CD4-positive, alpha-beta T cell treated with Interleukin-15 for 1 hour (primary cell): ENCODE measurements at places on chromosomes 11 and 22.

DNA sequence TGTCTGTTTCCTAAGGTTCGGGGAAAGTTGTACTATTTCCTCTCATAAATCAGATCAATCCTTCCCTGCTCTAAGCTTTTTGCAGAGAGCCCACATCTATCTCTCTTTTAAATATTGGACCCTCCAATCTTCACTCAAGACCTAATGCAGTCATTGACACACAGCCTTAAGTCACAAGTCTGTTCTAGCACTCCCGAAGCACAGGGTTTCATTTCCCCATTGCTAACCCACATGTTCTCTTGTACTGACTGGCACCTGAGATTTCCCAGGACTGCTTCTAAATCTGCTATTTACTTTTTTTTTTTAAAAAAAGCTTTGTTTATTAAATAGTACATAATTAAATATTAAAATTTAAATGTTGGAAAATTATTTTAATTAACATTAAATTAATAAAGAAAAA lies 674.7 kb downstream of the TBC1D22A start:
- DNase-seq: no peak

DNA sequence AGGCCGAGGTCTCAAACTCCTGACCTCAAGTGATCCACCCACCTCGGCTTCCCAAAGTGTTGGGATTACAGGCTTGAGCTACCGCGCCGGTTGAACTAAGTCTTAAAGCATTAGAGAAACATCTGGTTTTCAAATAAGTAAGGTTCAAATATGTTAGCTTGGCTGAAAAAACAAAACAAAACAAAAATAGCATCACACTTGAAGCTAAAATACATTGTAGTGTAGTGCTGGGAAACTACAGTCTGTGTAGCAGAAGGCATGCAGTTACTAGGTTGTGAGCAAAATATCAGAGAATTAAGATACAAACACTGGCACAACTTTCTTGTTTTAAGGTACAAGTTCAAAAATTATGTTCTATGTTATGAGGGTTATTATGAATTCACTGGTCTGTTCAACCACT lies 224.8 kb upstream of the CHORDC1 start:
- DNase-seq: no peak

DNA sequence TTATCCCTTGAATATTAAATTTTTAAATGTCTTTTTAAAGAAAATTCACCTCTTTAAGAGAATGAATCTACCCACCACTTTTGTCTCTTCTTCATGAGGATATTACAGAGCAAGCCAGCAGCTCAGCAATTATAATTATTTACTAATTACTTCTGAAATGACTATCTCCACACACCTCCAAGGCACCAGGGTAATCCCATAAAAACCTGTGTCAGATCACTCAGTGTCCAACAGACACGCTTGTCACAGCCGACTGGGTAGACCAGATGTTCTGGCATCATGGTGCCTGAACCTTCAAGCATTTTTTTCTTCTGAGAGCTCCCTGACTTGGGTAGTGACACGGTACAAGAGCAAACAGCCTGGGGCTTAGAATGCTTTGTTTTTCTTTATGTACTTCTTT lies 61.4 kb downstream of the EFCAB6 start:
- no peak for DNase-seq

- DNase-seq: no peak
These were observed 89.3 kb downstream of the RDX start for GRCh38 chr11:110207123-110207522.

GRCh38 chr11:68683121-68683520 lies 1.2 kb upstream of the GAL start:
- no peak for DNase-seq

GRCh38 chr11:134642206-134642605 lies 230.2 kb upstream of the B3GAT1 start:
- no peak for DNase-seq

DNA sequence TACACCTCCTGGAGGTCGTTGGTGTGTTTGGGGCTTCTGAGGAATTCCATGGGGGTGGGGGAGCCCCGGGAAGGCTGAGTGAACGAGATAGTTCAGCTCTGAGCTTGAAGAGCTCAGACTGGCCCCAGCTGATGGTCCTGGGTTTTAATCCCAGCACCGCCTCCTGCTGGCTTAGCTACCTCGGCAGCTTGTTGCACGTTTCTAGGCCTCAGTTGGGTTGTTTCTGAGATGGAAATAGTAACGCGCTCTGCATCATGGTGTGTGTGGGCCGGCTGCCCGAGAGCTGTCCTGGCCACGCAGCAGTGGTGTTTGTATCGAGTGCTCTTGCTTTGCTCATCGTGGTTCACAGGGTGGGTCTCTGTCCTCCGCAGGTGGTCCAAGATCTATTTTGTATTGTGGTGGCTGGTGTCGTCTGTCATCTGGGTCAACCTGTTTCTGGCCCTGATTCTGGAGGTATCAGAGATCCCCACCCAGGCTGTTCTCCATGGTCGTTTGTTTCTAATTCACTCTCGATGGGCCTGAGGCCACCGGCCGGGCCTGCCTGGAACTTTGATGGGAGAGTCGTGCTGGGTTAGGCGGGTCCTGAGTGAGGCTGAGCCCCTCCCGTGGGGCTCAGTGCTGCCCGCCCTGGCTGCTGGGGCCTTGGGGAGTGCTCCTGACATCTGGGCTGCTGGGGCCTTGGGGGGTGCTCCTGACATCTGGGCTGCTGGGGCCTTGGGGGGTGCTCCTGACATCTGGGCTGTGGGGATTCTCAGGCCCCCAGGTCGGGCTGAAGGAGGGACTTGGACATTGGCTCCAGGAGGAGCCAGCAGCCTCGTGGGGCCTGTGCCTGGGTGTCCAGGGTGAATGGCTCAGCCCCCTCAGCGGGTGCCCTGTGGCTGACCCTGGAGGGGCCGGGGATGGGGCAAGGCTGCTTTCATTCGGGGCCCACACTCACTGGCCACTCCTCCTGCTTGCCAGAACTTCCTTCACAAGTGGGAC lies 37.7 kb downstream of the TPCN2 start:
- no peak for DNase-seq

GRCh38 chr11:78354408-78355308 lies 63.0 kb downstream of the GAB2 start:
- DNase-seq: no peak

DNA sequence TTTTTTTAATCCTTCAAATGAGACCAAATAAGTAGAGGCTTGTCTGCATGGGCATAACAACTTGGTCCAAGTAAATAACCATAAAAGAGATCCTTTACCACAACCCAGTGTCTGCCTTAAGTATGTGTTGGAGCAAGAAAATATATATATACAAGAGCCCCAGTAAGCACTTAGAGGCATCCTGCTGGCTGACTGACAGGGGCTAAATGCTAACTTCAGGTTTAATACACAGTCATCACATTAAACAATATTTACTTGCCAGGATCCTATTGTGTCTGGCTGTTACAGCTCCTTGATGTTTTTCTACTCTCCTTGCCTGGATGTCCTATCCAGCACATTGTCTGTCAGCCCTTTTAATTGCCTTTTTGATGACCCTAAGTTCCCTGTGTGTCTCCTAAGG lies 37.5 kb upstream of the MMP20 start:
- DNase-seq: no peak

DNA sequence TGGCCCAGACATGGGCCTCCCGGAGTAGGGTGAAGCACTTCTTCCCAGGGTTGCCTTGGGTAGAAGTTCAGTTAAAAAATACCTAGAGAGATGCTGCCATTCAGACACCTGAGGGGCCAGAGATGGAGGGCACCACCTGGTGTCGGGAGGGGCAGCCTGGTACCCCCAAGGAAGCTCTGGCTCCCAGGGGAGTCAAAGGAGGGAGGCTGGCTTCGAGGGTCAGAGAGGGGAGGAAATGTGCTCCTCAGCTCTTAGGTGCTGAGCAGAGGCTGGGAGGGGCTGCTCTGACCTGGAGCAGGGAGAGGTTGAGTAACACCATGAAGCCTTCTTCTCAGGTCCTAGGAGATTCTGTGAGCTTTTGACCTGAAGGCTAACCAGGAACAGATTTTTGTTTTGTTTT lies 1.1 kb downstream of the USP35 start:
- no peak for DNase-seq

DNA sequence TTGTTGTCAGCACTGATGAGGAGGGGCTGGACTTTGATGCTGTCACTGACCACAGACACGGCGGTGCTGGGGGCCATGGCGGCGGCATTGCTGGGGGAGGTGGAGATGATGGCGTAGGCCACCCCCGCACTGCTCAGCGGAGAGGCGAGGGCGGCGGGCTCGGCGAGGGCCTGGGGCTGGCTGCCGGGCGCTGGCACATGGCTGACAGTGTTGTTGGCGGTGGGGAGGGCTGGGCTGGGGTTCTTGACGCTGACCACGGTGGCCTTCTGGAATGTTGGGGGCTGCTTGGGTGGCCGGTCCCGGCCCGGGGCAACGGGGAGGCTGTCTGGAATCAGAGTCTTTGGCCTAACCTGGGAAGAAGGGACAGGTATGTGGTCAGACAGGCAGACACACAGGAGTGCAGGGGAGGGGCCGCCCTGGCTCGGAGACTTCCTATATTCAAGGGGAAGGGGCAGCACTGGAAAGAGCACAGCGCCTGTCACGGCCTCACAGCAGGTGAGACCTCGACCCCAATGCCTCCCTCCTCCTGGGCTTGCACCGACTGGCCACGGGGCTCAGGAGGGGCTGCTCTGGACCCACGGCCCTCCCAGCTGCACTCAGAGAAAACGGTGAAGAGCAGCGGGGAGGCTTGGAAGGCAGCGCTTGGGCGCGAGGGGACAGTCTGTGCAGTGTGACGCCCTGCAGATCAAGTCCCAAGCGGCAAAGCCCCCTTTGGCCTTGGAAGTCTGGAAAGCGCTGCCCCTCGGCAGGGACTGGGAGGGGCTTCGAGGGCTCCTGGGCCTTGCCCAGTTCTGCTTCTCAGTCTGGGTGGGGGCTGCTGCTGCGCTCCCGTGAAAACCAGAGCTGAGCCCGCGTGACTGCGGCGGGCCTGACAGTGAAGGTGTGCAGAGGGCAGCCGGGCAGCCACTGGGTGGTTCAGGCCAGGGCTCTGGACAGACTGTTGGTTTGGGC lies 93.2 kb downstream of the PHF21B start:
- DNase-seq: no peak

DNA sequence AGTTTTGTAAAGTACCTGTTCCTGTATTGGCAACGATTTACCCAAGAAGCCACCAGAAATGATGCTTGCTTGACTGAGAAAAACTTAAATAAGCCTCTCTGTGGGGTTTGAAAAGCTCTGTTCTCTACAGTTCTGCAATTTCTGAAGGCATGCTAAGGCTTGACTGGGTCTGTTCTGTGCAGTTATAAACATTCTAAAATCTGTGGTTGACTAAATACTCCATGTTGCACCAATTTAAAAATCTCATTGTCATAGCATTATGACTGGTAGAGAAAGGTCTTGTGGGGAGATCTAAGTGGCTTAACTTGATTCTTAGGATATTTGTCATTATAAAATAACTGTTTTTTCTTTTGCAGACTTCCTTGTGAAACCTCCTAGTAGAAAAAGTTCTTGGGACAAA lies 73.7 kb downstream of the MTMR3 start:
- DNase-seq: no peak

- no peak for DNase-seq
These were observed 109.8 kb downstream of the ATXN10 start for GRCh38 chr22:45781459-45781858.

- no peak for DNase-seq
These were observed 1.4 kb downstream of the OTOG start for GRCh38 chr11:17548444-17548843.

DNA sequence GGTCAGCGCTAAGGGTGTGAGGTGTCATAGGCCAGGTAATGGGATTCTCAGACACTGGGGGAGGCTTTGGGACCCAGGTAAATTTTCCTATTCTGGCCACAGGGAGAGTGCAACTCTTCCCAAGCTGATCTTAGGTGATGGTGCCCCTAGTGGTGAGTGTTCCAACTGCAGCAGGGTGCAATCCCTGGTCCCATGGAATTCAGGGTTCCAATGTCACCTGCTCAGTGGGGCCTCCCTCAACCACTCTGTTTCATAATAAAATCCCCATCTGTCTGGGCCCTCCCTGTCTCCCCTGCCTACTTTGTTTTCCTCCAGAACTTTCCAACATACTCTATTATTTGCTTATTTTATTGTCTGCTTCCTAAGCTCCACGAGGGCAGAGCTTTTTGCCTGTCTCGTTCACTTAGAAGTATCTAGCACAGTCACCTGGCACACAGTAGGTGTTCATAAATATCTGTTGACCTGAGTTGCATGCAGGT lies 2.9 kb upstream of the SGSM1 start:
- peak; percentile 27 for DNase-seq

GRCh38 chr11:45605051-45605450 lies 60.4 kb downstream of the CHST1 start:
- no peak for DNase-seq

DNA sequence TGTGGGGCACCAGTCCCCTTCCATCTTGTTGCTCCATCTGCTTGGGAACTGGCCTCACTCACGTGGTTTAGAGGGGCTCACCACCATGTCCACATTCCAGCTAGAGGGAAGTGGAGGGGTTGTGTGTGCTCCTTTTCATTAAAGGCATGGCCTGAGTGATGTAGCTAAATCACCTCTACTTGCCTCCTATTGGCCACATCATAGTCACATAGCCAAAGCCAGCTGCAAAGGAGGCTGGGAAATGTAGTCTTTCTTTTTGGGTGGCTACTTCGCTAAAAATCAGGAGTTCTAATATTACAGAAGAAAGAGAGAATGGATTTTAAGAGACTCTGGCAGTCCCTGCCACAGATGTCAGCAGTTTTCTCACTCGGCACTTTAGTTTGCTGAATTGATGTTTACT lies 63.0 kb upstream of the ALX4 start:
- DNase-seq: peak; percentile 4

DNA sequence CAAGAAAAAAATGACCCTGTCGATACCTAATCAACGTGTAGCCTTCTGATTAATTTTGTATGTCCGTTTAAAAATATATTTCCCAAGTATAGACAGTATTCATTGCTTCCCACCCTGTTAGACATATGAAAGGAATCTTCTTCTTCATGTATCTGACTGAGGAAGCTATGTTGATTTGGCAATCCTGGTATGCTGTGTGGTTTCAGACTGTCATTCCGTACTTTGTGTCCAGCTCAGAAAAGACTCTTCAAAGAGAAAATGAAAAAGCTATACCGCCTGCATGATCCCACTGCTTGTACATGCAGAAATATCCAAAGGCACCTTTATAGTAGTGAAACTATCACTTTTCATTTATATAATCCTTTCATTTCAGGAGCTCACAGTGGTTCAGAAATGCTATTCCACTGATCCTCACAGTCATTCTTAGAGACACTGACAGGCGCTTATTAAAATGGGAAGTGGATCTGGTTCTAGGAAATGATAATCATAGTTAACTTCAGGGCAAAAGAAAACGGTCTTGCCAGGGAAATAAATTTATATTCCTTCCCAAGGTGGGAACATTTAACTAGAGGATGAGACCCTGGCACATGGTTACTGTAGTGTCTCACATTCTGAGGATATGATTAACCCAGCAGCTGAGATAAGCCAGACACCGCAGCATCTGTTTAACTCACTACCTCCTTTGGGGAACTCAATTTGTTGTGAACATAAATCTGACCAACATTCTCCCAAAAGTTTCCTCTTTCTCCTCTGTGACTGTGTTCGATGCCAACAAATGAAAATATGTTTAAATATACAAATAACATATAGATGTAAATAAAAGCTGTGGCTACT lies 599.2 kb upstream of the LUZP2 start:
- no peak for DNase-seq

DNA sequence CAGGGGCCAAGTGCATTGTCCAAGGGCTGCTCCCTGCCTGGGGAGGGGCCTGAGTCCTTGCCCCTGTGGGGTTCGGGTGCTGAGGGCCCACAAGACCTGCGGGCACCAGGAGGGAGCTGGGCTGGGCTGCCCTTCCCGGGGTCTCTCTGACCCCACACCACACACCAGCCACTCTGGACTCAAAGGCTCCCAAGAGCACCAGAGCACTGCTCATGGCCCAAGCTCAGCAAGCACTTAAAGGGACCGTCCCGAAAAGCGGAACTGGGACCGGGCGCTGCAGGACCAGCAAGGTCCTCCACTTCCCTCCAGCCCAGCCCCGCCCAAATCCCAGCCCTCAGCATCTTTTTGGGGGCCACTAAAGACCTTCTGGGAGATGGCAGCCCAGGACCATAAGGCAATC lies 5.3 kb downstream of the LSP1 start:
- no peak for DNase-seq
